Peyer's patch (tissue), 4 donors: ENCODE measurements at places on chromosomes 4 and X. TPM values are rescaled to one million over a fixed set of nuclear protein-coding genes. Genes with fewer than 3 reads are reported as not detected.

GRCh38 chr4:185896817-185897488, 85.0 kb upstream of the SORBS2 start:
- no peak for DNase-seq

- no peak for DNase-seq
Observed at GRCh38 chrX:40273356-40274050, 175.7 kb upstream of the BCOR start.

- no peak for DNase-seq
Observed at GRCh38 chr4:158809611-158810486, 41.0 kb downstream of the FNIP2 start.

DNA sequence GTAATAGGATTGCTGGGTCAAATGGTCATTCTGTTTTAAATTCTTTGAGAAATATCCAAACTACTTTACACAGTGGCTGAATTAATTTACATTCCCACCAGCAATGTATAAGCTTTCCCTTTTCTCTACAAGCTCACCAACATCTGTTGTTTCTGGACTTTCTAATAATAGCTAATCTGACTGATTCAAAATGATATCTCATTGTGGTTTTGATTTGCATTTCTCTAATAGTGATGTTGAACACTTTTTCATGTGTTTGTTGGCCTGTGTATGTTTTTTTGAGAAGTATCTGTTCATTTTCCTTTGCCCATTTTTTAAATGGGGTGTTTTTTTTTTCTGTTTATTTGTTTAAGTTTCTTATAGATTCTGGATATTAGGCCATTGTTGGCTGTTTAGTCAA, 659.0 kb upstream of the GNPDA2 start:
- no peak for DNase-seq

Gene SLC38A5
- total RNA-seq = 9.1 TPM

- no peak for DNase-seq
Observed at GRCh38 chr4:82419451-82419850, 10.8 kb downstream of the HNRNPDL start.

DNA sequence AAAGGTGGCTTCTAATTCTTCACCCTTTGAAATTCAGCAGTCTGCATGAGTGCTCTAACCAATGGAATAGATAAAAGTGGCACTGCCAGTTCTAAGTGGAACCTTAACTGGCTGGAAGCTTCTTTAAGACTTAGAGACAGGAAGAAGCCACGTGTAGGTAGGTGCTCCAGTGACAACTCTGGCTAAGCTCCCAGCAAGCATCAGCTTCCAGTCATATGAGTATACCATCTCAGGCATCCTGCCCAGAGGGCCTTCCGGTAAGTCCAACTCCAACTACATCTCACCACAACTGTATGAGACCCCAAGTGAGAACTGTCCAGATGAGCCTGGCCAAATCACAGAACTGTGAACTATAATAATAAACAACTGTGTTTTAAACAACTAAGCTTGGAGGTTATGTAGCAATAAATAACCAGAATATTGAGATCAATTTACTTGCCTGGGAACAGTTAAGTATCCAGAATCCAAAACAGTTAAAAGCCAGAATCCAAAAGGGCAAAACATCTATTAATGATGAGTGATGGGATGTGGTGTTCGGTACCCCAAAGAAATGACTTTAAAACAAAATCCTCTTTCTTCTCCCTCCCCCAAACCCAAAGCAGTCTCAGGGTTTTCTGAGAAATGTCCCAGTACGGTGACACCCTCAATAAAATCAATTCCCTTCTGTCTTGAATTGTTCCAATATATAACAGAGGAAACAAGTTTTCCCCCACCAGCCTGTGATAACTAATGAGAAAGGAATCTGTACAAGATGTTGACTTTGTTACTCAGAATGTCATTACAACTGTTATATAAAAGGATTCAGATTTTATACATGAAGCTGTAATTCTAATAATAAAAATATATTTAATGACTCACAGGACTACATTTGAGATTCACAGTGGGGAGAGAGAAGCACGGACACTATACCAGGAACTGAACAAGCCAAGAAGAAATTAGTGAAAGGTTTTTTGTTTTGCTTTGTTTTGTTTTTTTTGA, 4.2 kb downstream of the TSPAN5 start:
- no peak for DNase-seq

Gene RHOXF2B
- not detected for total RNA-seq

GRCh38 chr4:157294575-157294974, 74.0 kb downstream of the GRIA2 start:
- no peak for DNase-seq

DNA sequence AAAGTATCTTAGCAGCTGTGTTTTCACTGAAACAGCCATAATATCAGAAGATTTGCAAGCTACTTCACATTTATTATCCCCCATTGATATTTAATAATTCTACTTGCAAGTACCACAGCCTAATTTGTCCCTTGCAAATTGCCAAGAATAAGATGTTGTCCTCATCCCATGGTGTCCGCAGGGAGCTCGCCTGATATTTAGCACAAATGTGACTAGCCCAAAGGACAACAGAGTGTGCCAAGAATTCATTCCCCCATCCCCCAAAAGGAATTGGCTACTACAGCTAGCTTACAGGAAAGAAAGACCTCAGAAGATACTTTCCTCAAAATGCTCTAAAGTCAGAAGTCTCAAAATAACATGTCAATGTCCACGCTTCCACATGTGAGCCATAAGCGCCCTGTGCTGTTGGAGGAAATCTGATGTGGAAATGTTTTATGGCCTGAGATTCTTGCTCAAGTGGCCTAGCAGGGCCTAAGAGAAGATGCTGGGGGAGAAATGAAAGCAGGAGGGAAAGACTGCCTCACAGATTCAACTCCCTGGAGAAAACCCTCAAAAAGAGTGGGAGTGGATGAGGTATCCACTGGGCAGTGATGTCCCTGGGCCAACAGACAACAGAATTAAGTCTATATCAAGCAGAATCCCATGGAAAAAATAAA, 111.4 kb downstream of the SH3KBP1 start:
- DNase-seq = no peak

Gene PFKFB1
- not detected for total RNA-seq

- no peak for DNase-seq
Observed at GRCh38 chr4:46993075-46994006, at the start of gene GABRA4. TSS of gene GABRA4 (minus strand) at chr4:46993581. CDS start at chr4:46993424, 157 bp downstream.

Gene STAP1
- not detected for total RNA-seq
